Activated CD4-positive, alpha-beta T cell treated with anti-CD3 and anti-CD28 coated beads for 4 hours (primary cell): ENCODE measurements at places on chromosomes 12 and 14.

DNA sequence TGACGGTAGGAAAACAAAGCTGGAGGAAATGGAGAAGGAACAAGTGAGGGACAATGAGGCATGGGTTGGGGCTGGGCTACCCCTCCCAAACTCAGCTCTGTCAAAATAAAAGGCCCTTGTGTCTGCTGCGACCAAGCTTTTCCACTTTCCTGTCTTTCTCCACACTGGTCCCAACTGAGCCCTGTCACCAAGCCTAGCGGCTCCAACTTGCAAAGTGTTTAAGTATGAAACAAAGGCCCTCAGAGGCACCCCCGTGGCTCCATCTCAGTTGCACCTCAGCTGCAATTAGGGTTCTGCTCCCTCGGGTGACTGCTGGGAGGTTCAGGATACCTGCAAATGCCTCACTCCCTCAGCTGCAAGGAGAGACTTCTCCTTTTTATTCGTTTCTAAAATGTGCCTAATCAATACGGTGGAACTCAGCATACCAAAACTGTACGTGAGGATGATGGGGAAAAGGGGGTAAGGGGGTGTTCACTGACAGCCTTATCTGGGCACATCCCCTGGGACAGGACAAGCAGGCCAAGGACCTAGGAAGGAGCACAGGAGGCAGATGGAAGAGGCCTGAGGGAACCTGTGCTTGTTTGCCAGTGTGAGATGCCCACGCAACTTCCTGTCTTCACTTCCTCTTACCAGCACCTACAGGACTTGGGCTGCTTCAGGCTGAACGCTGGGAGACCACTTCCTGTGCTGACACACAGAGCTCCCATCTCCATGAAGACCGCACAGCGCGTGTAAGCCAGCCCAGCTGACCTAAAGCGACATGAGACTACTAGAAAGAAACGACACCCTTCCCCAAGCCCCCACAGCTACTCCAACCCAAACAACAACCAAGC, 8.9 kb downstream of the VAMP1 start:
- peak; percentile 68 for DNase-seq

DNA sequence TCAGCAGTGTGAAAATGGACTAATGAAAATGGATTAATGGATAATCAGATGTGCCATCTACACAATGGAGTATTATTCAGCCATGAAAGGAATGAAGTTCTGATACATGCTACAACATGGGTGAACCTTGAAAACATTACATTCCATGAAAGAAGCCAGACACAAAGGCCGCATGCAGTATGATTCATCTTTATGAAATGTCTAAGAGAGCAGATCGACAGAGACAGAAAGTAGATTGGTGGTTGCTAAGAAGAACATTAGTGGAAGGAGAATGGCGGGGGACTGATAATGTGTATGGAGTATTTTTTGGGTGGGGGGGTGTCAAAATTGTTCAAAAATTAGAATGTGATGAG, 47.3 kb downstream of the PRKAB1 start:
- no peak for DNase-seq

GRCh38 chr12:110857528-110857927, 10.7 kb downstream of the CCDC63 start:
- DNase-seq = no peak

GRCh38 chr14:36600431-36600830, 18.0 kb upstream of the NKX2-8 start:
- no peak for DNase-seq
